ENCODE measurements at places on chromosomes 13 and 19. TPM values are rescaled to one million over a fixed set of nuclear protein-coding genes. Genes with fewer than 3 reads are reported as not detected.

DNA sequence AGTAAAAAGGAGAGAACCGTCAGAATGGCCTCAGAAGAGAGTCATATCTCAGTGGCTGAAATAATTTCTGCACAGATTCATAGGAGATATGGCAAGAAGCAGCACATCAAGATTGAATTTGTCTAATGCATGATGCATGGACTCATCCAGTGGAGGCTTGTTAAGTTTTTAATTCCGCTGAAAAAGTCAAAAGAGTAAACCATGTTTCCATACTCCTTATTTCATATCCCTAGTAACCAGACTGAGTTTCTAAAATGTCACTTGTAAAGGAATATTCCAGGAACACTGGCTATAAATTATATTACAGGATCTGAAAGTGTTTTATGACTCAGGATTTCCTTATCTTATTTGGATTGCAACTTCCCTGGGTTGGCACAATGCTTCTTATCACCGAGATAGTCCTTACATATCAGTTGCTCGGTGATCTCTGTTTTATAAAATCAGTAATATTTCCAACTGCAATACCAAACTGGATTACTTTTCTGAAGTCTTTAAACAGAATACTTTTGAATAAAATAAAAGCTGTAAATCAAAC, 180.2 kb upstream of the TSC22D1 start:
- DNase-seq: no peak

The ONECUT3 gene
- 16.5 TPM for total RNA-seq

- no peak for DNase-seq
Observed at GRCh38 chr13:101010100-101010499, 335.5 kb upstream of the TMTC4 start.

GRCh38 chr19:8513036-8513686, 806 bp downstream of the ZNF414 start:
- DNase-seq: no peak

The FAAP24 gene
- total RNA-seq: 16.0 TPM

- no peak for DNase-seq
Observed at GRCh38 chr13:94395860-94396259, 83.6 kb downstream of the DCT start.

The ZNF221 gene
- total RNA-seq: 2.8 TPM

The CRX gene
- total RNA-seq: not detected

Measured in Panc1 (cell line).